Activated gamma-delta T cell treated with Interleukin-2 at 50 U/mL for 16 hours (primary cell): ENCODE measurements at places on chromosomes 12 and 14.

GRCh38 chr14:62269204-62269603 lies 507.0 kb downstream of the SNAPC1 start:
- DNase-seq: no peak

GRCh38 chr14:63032641-63033040 lies 12.6 kb downstream of the KCNH5 start:
- no peak for DNase-seq

GRCh38 chr12:113852695-113853490 lies 113.2 kb downstream of the RBM19 start:
- DNase-seq: no peak

- no peak for DNase-seq
Observed at GRCh38 chr14:50864946-50865345, 6.9 kb upstream of the ABHD12B start.

GRCh38 chr14:63874223-63874622 lies 21.4 kb downstream of the SYNE2 start:
- no peak for DNase-seq

DNA sequence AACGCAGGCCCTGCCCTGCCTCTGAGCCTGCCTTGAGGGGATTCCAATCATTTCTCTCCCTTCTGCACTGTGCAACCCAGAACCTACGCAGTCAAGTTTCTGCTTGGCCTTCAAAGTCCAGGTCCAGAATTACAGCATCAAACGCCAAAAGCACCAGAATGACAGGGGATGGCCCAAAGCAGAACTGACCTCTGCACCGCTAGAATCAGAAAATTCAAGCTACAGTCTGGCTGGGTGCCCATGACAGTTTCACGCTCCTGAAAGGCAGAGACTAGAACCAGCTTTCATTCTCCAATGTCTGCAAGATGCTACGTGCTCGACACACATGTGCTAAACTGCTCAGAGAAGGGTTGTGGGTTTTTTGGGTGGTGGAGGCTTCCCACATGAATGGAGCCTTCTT lies 4.1 kb downstream of the CLMN start:
- no peak for DNase-seq

- DNase-seq: no peak
Observed at GRCh38 chr12:1803736-1804135, 16.6 kb upstream of the LRTM2 start.

GRCh38 chr14:65351493-65352194 lies 60.9 kb upstream of the FUT8 start:
- no peak for DNase-seq

DNA sequence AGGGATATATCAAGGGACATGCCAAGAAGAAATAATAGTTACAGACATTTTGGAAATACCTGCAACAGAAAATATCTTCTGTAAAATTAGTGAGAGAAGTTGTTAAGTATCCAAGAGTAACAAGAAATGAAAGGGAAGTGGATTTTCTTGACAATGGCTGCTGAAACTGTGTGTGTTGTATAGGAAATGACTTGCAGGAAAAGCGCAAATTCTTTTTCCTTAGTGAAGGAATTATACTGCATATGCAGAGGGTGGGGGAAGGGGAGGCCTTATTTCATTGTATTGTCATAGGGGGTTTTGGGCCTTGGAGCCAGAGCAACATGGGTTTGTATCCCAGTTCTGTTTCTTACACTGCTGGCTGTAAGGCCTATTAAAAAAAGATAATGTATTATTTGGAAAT lies 84.4 kb upstream of the DDHD1 start:
- DNase-seq: no peak

DNA sequence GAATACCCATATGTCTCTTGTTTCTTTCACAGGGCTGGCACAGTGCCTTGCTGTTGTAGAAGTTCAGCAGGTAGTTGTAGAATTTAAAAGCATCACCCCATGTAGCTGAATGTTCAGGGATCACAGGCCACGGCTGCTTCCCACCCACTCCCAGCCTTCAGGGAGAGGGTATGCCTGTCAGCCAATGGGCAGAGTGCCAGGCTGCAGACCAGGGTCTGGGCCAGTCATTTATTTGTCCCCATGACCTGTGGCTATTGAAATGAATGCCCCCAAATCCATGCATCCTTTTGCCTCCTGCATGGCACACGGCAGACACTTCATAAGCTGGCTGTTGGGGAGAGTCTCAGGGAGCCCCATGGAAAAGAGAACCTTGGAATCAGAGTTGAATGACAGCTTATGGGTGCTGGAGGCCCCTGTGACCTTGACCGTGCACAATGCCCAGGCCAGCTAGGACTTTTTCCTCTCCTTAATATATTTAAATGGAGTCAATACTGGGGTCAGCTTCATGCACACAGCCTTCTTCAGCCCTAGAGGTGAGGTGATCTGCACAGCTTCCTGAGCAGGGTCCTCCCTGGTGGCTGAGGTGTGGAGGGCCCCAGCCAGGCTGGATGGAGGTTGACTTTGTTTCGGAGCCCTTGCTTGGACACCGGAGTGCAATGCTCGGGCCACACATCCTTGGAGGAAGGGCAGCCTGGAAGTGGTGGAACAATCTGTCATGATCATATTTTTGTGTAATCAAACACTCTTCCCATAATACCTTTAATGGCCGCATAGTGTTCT lies 45.3 kb downstream of the PRMT8 start:
- no peak for DNase-seq

- no peak for DNase-seq
Observed at GRCh38 chr12:106585521-106586277, 2.9 kb downstream of the RFX4 start.

GRCh38 chr12:27229367-27229766 lies 14.7 kb upstream of the STK38L start:
- no peak for DNase-seq

DNA sequence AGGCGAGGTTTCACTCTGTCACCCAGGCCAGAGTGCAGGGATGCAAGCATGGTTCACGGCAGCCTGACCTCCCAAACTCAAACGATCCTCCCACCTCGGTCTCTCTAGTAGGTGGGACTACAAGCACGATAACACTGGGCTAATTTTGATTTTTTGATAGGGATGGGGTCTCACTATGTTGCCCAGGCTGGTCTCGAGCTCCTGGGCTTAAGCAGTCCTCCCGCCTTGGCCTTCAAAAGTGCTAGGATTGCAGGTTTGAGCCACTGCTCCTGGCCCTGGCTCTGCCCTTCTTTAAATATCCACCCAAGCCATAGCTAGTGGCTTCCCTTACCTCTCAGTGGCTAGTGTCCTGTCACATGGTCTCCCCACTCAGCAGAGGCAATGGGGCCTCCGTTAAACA lies 17.8 kb downstream of the SFSWAP start:
- no peak for DNase-seq

GRCh38 chr12:32843528-32844095 lies 53.0 kb downstream of the PKP2 start:
- no peak for DNase-seq

DNA sequence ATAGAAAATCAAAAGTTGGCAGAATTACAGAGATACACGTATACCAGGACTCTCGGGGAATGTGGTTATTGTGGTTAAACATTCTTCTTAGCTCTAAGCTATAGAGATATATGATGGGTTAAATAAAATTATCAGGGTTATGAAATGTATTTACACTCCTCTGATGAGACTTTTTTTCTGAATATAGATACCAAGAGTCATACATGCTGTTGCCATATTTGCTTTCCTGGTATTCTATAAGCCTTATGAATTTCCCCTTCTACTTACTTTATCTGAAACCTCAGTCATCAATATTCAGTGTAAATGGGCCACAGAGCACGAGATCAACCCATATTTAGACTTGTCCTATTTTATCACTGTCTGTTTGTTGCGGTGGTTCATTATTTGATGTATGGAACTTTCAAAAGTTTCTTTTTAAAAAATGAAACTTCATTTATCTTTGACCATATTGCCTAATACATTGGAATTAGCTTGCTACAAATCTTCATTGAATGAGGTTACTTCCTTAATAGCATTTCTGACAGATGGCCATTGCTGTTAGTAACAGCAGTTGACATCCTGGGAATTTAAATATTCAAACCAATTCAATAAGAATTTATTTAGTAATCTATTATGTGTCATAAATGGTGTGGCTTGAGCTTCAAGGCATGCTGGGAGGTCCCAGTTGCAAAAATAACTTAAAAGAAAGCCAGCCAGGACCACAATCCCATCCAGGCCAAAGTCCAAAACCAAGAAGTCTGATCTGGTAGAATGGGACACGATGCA lies 393.5 kb downstream of the PCNX1 start:
- DNase-seq: no peak

GRCh38 chr14:49396801-49397200 lies 189.4 kb downstream of the RPS29 start:
- DNase-seq: no peak

- DNase-seq: no peak
Observed at GRCh38 chr14:49159081-49159480, 427.1 kb downstream of the RPS29 start.

DNA sequence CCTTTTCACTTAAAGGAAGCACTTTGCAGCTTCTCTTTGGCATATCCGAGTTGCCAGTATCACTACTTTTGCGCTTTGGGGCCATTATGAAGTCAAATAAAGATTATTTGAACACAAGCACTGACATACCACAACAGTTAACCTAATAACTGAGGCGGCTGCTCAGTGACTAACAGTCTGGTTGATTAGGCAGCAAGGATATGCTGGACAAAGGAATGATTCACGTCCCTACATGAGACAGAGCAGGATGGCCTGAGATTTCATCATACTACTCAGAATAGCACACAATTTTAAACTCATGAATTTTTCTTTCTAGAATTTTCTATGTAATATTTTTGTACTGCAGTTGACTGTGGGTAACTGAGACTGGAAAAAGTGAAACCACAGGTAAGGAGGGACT lies 56.9 kb upstream of the E2F7 start:
- DNase-seq: no peak

GRCh38 chr14:91987192-91987591 lies 39.7 kb upstream of the FBLN5 start:
- no peak for DNase-seq

GRCh38 chr14:22793976-22794375 lies 21.3 kb downstream of the SLC7A7 start:
- no peak for DNase-seq

GRCh38 chr12:34188974-34189373 lies 166.7 kb downstream of the ALG10 start:
- no peak for DNase-seq

DNA sequence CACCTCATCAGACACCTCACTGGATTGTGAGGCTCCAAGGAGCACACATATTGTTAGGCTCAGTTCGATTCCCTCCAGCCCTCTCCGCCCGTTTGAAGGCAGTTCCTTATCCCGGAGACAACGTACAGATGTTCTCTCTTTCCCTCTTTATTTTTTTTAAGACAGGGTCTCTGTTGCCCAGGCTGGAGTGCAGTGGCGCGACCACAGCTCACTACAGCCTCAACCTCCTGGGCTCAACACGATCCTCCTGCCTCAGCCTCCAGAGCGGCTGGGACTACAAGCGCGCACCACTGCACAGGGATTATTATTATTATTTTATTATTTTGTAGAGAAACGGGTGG lies 718 bp upstream of the TROAP start:
- DNase-seq: no peak

GRCh38 chr12:20472102-20472782 lies 103.9 kb downstream of the PDE3A start:
- no peak for DNase-seq

GRCh38 chr12:106773286-106774004 lies 1.0 kb upstream of the RIC8B start:
- DNase-seq: no peak

DNA sequence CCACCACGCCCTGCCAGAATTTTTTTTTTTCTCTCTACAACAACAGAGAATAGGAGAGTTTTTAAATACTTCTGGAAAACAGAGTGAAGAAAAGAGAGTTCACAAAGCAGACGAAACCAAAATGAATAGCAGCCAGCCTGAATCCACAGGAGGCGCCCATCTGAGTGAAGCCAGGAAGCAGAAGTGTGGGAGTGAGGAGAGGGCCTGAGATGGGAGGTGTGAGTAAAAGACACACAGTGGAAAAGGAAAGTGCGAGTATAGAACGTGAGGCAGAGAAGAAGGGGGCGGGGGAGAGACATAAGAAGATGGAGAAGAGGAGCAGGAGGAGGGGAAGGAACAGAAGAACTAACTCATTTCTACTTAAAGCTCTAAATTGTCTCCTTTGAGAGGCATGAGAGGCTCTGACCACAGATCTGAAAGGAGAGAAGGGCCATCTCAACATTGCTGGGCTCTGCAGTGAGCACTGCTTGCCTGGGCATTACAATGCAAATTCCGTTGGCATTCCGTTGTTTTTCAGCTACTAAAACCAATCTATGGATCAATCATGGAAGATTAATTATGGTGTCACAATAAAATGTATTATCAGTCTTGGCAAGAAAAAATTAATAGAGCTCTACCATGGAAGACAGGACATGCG lies 140.1 kb upstream of the CPSF6 start:
- no peak for DNase-seq

DNA sequence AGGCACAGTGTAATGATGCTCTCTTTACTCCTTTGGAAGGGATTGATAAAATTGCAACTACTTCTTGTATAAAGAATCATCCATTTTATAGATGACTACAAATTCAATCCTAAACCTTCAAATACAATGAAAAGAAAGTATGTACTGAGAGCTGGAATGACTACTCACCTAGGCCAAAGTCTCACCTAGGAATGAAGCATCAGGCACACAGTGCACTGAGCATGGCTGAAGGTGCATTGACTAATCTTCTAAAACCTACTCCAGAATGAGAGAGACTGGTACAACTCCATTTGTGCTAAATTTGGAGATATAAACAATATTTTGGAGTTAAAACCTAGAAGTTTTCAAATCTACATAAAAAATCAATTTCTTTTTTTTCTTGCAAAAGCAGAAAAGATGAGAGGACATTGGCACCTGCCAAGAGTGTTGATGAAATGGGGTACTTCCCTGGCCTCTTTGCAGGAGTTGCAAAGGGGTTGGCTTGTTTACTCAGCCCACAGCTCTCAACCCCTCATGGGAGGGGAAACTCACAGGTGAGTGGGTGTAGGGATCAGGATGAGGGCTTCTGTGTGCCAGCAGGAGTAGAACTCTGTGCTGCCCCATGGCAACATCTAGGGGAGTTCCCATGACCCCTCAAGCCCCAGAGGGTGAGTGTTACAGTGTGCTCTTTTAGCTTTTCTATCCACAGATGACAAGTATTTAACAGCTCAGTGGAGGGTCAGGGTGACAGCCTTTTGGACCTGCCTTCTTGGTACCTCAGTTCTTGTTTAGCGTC lies 31.3 kb downstream of the CLECL1 start:
- DNase-seq: no peak

DNA sequence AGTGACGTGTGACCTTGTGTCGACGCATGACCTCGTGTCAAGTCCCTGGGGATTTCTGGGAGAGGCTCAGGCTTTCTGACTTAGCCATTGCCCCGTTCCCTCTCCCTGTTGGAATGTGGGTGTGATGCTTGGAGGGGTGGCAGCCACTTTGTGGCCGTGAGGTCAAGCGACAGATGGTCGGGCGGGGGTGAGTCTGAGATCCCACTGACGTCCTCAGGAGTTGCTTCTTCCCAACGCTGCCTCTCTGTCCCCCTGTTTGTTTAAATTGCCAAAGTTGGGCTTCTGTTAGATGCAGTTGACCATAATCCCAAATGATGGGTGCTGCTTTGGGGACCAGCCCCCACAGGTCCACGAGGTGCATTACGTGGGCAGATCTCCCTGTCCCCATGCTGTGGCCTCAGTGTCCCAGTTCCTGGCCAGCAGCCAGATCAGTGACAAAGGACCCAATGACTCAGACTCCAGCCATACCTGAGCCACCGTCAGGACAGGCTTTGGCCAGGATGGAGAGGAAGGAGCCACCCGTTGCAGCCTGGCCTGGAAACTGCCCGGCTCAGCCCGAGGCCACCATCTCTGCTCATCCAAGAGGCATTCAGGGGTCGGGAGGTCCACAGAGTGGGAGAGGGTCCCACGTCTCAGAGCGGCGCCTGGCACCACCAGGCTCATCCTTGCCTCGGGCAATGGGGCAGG lies 34.4 kb upstream of the GALNT9 start:
- no peak for DNase-seq

GRCh38 chr14:22919601-22919921 lies 612 bp upstream of the RBM23 start:
- DNase-seq: no peak
